Natural killer cell (primary cell): ENCODE measurements at places on chromosomes 5 and 9.

DNA sequence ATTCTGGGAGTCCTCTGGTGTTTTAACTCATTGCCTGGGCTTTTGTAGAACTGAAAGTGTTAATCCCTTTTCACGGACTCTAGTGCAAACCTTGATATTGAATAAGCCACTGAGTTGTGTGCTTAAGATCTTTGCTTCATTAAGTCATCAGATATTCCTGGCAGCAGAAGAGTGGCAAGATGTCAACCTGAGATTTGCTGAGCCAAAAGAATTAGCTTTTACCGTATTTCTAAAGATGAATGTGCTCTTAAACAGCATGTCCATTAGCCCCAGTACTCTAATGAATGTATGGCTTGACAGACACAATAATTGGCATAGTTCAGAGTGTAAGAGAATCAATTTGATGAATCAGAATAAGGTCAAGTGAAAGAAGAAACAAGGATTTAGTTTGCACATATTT, 87.2 kb upstream of the CDH6 start:
- DNase-seq = no peak

DNA sequence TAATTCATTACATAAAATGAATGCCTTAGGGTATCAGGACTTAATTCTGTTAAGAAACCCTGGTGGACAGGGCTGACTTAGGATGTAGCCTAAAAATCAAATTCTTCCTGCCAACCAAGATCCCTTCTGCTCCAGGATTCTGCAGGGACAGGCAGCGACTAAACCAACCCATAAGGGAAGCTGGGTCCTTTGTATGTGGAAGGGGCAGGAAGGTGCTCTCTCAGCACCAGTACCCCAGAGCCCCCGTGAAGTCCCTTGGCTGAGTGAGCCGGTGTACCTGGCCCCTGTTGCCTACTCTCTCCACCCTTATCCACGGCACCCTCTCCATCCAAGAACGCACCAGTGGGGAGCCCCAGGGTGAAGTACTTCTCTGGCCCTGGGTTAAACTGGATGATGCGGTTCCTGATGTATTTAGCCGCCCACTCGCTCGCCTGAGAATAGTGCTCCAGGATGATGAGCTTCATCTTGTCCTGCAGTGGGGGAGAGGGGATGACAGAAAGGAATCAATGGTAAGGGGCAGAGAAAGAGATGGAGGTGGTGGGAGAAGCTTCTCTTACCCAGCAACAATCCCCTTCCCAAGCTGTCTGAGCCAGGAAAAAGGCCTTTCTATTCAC, 1.1 kb downstream of the GNPDA1 start:
- no peak for DNase-seq

DNA sequence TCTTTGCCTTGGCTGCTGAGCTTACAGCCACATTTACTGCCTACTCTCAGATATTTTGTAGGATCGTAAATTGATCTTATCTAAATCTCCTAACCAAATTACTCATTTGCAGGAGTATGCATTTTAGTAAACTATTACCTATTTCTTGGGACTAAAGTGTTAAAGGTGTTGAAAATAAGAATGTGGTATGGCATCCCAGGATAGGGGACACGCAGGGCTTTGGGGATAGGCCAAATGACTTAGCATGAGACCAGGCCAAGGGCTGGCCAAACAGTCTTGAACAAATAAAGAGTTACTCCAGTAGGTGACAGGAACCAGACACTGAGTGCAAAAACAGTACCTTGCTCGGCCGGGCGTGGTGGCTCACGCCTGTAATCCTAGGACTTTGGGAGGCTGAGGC, 25.1 kb downstream of the TBC1D2 start:
- no peak for DNase-seq

GRCh38 chr5:51811883-51812471, 428.7 kb downstream of the ISL1 start:
- no peak for DNase-seq

DNA sequence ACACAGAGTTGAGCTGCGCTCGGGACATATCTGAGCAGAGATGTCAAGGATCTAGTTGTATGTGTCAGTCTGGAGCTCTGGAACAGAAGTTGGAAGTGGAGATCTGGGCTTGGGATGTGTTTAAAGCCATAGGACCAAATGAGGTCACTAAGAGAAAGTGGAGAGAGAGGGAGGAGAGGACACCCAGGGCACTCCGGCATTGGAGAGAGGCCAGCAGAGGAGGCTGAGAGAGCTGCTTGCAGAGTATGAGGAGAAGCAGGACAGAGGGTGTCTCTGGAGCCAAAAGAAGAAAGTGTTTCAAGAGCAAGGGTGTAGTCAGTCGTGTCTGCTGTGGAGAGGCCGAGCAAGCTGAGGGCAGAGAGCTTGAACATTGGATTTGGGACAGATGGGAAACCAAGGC, 34.7 kb downstream of the ARHGEF37 start:
- DNase-seq = no peak

- DNase-seq = no peak
These were observed 57.7 kb downstream of the FGF18 start for GRCh38 chr5:171477101-171477500.

DNA sequence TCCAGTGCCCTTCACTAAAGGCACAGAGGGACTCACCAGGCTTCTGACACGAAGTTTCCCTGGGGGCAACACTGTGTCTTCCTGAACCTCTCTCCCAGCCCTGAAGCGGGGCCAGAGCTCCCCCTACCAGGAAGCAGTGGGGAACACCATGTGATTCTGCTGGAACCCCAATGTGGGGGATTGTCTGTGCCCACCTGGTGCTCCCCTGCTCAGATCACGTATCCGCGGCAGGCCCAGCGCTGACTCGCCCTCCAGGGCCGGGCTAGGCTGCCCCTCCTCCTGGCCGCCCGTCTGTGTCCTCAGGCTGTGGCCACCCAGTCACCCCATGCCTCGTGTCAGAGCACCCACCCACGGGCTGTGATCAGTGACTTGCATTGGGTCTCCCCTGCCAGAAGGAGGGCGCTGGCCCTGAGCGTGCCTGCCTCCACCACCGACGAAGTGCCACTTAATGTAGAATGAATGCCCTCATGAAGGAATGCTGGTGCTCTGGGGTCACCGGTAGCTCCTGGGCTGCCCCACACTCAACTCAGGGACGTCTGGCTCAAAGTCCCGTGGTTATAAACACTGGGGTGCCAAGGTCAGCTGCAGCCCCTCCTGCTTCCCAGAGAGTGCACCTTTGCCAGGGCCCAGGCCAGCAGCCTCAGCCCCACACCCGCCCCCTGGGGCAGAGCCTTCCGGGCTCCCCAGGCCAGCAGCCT, 22.1 kb downstream of the SARDH start:
- peak; percentile 70 for DNase-seq
